D721Med (cell line): ENCODE measurements at places on chromosomes 3 and 15.

DNA sequence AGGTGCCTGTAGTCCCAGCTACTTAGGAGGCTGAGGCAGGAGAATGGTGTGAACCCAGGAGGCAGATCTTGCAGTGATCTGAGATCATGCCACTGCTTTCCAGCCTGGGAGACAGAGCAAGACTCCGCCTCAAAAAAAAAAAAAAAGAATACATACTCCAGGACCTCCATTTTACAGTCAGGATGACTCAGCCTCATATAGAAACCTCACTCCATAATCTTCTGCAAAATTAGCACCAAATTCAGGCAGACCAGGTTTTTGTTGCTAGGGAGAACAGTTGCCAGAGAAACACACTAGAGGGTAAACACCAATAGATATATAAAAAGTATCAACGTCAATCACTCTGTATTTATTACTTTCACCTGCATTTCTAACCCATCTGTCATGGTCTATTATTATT lies 28.3 kb upstream of the AP3B2 start:
- no peak for DNase-seq

- no peak for DNase-seq
Measured at GRCh38 chr15:41340189-41340695, 7.6 kb downstream of the NUSAP1 start.

GRCh38 chr3:122619040-122619439 lies 41.6 kb downstream of the PARP15 start:
- DNase-seq = no peak

- DNase-seq = no peak
Measured at GRCh38 chr3:169240786-169241486, 422.6 kb downstream of the MECOM start.

- DNase-seq = no peak
Measured at GRCh38 chr15:100628746-100629145, 26.4 kb downstream of the ASB7 start.

DNA sequence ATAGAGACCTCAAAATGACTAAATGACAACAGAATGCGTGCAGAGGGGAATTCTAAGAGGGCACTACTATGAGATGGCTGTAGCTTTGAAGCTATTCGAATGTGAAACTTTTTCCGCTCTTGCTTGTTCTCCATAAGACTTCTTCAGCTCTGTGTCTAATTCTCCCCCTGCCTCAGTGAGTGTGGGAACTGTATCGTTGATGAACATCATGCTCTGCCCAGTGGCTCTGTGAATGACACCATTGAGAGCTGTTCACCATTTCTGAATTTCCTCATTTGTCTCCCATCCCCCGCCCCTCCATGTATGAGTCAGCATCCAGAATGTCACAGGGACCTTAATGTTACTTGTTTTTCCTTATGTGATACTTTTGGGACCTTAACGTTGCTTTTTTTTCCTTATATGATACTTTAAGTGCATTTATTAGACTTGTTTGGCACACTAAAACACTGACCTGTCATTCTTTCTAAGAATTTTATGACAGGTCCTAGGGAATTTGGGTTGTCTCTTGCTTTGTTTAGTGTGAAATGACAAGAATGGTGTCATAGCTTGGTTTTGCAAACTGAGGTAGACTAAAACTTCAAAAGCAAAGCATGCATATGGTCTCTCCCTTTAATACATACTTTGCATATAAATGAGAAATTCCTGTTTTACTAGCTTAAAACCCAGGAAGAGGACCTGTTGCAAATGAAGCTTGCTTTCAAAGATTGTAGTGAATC lies 99.6 kb downstream of the FNDC3B start:
- no peak for DNase-seq

GRCh38 chr15:90866161-90866715 lies 2.1 kb upstream of the FURIN start:
- DNase-seq = no peak

- DNase-seq = no peak
Measured at GRCh38 chr15:48641416-48641815, 4.1 kb downstream of the FBN1 start.

GRCh38 chr3:133037436-133037835 lies 755 bp upstream of the TMEM108 start:
- DNase-seq = no peak

- DNase-seq = no peak
Measured at GRCh38 chr15:65646486-65646885, 24.7 kb downstream of the SLC24A1 start.

DNA sequence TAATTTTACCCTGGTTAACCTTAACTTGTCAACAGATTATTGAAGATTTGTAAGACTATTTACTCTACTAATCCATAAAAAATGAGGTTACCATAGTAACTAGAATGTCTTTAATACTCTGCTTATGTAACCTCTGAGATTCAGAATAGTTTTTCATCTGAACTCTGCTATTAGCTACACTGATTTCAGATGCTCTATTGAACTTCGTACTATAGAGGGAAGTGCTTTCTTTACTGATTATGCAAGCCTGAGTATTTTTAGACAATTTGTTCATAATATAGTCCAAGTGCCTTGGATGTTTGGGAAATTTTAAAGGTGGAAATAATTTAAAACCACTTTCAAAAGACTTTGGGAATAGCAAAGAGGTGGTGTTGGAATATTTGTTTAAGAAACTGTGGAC lies 107.9 kb upstream of the GBE1 start:
- no peak for DNase-seq

GRCh38 chr3:125582707-125583106 lies 12.6 kb downstream of the OSBPL11 start:
- DNase-seq = no peak

GRCh38 chr3:147397155-147397874 lies 9.0 kb downstream of the ZIC4 start:
- DNase-seq = no peak

DNA sequence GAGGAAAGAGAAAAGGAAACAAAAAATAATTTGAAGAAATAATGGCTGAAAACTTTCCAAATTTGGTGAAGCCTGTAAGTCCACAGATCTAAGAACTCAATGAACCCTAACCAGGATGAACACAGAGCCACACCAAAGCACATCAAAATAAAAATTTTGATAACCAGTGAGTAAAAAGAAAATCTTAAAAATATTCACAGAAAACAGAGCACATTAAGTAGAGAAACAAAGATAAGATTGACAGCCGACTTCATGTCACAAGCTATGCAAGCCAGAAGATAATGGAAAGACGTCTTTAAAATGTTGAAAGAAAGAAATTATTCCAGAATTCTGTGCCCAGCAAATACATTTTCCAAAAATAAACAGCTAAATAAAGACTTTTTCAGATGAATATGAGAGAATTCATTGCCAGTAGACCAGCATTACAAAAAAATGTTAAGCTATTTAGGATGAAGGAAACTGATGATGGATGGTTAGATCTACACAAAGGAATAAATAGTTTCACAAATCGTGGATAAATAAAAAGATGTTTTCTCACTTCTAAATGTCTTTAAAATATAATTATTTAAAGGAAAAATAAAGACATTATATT lies 140.2 kb upstream of the SKOR1 start:
- DNase-seq = no peak

DNA sequence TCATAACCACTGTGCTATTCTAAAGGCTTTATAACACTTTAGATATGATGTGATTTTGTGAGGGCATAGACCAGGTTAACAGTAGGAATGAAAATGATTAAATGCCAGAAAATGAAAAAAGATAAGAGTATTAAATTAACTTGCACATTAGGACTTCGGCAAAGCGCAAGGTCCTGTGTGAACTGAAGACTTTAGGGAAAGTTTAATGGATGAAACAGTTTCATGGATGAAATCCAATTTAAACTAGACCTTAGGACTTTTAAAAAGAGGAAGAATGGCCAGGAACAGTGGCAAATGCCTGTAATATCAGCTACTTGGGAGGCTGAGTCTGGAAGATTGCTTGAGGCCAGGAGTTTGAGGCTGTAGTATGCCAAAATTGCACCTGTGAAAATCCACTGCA lies 8.7 kb downstream of the SLMAP start:
- DNase-seq = no peak

- DNase-seq = no peak
Measured at GRCh38 chr15:74263466-74263865, 27.3 kb downstream of the CCDC33 start.

DNA sequence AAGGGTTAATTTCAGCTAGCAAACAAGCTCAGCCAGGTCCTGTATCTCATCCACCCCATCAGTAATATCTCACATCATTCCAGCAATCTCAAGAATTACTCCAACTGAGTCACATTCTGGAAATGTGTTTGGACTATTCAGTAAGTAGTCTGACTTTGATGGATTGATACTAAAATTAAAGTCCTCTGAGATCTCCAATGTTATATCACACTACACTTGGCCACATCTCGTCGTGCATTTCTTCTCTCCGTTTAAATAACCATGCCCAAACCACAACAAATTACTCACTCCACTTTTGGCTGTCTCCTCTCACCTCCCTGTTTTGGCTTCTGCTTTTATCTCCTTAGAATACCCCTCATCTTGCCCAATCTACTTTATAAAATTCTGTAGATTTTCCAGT lies 292.2 kb downstream of the PYDC2 start:
- no peak for DNase-seq

DNA sequence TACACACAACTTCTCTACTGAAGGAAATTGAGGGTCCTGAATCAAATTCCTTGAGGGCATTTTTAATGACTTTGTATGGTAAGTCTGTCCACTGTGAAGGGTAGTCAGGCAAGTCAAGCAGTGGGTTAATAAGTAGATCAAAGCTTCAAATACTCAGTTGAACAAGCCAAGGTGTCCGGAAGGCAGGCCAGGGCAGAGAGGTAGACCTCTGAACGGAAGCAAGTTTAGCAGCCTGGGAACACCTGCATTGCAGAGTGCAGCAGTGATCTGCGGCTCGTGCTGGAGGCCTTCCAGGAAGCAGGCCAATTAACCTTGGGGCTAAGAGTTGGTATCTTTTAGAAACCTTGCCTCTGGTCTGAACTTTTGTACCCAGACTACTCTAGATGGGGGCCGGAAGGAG lies 143.8 kb downstream of the LRTM1 start:
- no peak for DNase-seq

DNA sequence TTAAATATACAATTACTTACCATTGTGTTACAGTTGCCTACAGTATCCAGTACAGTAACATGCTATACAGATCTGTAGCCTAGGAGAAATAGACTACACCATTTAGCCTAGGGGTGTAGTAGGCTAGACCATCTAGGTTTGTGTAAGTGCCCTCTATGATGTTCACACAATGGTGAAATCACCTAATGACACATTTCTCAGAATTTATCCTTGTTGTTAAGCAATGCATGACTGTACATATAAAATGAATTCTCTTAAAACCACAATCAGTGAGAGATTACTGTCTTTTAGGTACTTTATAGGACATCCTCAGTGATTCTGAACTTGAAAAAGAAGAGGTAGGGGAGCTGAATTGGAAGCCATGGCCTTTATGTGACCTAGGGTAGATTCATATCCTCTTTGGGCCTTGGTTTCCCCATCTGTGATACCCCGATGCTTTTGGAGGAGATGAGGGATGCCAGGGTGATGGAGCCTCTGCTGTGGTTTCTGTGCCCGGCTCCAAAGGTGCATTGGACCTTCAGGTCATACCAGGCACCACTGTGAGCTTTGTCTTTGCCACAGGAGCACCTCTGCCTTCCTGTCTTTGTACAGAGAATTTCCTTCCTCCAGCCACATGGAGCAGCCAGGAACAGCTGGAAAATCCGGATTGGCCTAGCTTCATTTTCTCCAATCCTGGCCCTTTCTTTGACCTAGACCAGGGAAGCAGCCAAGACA lies 51.9 kb upstream of the FLNB start:
- DNase-seq = no peak

DNA sequence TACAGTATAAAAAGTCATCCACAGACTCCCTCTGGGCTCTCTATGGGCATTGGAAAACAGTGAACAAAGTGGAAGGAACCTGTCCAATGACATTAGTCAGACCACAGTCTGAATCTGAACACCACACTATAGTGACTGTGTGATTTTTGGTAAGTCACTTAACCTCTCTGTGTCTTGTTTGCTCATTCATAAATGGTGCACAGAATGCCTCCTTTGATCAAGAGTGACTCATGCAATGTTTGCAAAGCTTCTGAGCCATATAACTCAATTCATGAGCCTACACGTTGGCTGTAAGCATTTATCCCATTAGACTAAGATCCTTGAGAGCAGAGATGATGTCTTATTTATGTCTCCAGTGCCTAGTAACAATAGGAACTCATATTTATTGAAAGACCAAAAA lies 46.7 kb downstream of the SV2B start:
- no peak for DNase-seq

GRCh38 chr15:31128919-31129768 lies 27.6 kb upstream of the TRPM1 start:
- DNase-seq = no peak

GRCh38 chr3:167895684-167896083 lies 160.2 kb downstream of the SERPINI1 start:
- no peak for DNase-seq

DNA sequence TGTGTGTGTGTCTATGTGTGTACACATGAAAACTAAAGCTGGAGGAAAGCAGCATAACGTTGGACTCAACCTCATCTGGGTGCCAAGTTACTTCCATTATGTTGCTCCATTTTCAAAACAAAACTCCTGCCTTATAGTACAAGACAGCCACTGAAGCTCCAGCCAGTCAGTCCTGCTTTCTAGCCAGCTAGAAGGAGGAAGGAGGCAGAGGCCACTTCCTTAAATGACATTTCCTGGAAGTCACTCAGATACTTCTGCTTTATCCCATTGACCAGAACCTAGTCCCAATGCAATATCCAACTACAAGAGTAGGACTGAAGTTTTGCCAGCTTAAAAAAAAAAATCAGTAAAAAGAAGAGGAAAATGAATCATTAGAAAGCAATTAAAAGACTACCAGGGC lies 31.7 kb downstream of the CADPS start:
- no peak for DNase-seq

DNA sequence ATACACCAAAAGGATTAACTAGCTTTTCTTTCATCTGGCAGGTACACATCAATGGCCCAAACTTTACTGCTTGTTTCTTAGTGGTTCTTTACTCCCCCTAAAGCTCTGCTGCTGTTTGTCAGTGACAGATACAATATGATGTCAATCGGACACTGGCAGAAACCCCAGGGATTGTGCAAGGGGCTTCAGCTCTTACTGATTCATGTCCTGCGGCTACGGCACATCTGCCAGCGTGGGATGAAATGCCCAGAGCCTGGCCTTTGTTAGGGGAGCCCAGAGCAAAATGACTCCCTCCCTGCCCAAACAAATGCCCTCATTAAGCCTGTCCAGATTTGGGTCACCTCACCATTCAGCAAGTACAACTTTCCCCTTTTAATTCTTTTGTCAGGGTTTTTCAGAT lies 28.3 kb downstream of the SRP14 start:
- DNase-seq = no peak

GRCh38 chr3:119864476-119864875 lies 82.6 kb downstream of the NR1I2 start:
- no peak for DNase-seq

- DNase-seq = no peak
Measured at GRCh38 chr3:152291649-152292066, 22.9 kb downstream of the MBNL1 start.

DNA sequence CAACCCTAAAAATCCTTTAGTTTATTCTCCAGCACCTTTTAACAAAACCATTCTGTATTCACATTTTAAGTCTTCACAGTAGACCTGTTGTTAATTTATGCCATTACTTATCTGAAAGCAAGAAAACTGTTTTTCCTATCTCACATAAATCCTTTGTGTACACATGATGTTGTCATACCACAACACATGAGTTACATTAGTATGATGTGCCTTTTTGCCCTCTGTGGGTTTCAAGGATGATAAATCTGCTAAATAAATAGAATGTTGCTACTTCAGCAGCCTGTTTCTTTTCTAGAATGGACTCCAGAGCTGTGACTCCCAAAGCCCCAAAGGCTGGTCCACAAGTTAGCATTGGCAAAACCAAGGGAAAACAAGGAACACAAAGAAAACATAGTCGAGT lies 151.6 kb downstream of the SERPINI1 start:
- no peak for DNase-seq

- no peak for DNase-seq
Measured at GRCh38 chr15:32670623-32671022, 29.1 kb downstream of the SCG5 start.
